ENCODE measurements at places on chromosomes 7 and 10.
A peak's percentile ranks its signal among the peaks of the same experiment; 100 is the strongest.

DNA sequence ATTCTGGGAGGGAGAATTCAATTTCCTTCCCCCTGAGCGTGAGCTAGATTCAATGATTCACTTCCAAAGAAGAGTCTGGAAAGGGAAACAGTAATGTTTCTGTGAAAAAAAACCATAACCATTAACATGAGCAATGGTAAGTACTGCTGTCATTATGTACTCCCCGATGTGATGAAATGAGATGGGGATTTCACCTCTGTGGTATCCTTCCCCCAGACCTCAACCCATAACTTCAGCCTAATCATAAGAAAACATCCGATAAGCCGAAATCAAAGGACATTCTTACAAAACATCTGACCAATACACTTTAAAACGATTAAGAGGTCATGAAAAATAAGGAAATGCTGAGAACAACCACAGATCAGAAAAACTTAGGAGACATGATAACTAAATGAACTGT is 27.2 kb downstream of the EZH2 start:
- DNase-seq: no peak

DNA sequence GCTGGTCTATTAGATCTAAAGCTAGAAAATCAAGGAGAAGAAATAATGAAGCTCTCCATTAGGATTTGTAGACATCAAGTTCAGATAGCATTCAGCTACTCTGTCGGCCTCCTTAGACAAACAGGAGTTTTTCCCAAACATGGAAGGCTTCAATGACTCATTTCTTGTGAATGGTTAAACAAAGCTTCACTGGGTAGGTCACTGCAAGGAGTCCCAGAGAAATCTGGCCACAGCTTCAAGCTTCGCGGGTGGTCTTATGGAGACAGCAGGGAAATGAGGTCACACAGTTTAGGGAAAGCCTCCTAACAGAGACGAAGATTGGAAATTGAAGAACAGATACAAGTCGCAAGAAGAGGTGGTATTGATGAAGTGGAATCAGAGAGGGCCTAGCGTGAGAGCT is 22.6 kb upstream of the LRRC72 start:
- no peak for DNase-seq

DNA sequence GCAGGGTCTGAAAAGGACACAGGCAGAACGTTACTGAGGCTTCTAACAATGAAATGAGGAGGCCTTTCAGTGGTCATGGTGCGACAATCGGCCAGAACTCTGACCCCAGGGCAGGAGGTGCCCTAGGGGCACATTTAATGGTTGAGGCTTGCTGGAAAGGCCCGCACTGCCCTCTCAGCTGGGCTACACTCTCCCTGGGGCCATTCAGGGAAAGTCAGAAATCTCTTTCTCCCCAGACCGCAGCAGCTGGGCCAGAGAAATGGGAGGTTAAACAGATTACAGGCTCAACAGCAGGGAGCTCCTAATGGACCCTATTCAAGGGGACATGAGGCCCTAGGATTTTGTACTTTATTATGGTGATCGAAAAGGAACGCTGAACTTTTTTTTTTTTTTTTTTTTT is 85.6 kb upstream of the FGFR2 start:
- DNase-seq: no peak

- DNase-seq: no peak
Observed at GRCh38 chr7:81031243-81031642, 112.4 kb upstream of the SEMA3C start.

- DNase-seq: no peak
Observed at GRCh38 chr10:70494966-70495365, 16.4 kb downstream of the PALD1 start.

GRCh38 chr10:978826-979421 is 9.3 kb upstream of the GTPBP4 start:
- no peak for DNase-seq

DNA sequence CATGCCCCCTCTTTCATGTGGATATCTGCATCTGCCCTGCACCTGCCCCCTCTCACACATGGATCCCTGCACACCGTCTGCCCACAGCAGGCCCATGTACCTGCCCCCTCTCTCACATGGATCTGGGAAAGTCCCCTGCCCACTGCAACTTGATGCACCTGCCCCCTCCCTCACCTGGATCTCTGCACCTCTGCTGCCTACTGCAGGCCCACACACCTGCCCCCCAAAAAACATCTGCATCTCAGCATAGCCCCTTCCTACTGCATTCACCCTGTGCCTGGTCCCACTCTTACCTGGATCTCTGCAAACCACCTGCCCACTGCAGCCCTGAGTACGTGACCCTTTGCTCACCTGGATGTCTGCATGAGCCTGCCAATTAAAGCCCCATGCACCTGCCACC is 479.8 kb downstream of the PTPRN2 start:
- no peak for DNase-seq

DNA sequence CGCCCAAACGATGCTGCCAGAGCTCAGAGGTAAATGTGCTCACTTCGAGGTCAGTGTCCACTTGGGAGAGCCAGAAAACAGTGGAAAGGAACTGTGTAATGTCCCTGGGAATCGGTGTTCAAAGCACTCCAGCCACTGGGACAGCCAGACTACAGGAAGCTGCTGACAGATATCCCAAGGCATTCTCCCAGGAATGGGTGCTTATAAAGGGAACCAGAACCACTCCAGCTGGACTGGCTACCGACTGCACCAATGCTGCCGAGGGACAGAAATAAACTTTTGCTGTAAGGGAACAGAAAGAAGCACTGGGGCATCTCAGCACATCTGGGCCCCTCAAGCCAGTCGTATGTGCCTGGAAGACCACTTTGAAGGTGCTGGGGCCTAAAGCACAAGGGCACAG is 76.7 kb downstream of the ATXN7L1 start:
- DNase-seq: no peak

GRCh38 chr10:12337453-12338372 is 11.6 kb upstream of the CAMK1D start:
- DNase-seq: no peak

GRCh38 chr7:2497500-2498336 is 21.5 kb upstream of the GRIFIN start:
- DNase-seq: peak; percentile 50

GRCh38 chr7:44448922-44449583 is 41.4 kb downstream of the NUDCD3 start:
- no peak for DNase-seq

GRCh38 chr10:86366033-86366901 is at the start of gene GRID1:
GRID1 (minus strand) TSS chr10:86366795.
- no peak for DNase-seq

DNA sequence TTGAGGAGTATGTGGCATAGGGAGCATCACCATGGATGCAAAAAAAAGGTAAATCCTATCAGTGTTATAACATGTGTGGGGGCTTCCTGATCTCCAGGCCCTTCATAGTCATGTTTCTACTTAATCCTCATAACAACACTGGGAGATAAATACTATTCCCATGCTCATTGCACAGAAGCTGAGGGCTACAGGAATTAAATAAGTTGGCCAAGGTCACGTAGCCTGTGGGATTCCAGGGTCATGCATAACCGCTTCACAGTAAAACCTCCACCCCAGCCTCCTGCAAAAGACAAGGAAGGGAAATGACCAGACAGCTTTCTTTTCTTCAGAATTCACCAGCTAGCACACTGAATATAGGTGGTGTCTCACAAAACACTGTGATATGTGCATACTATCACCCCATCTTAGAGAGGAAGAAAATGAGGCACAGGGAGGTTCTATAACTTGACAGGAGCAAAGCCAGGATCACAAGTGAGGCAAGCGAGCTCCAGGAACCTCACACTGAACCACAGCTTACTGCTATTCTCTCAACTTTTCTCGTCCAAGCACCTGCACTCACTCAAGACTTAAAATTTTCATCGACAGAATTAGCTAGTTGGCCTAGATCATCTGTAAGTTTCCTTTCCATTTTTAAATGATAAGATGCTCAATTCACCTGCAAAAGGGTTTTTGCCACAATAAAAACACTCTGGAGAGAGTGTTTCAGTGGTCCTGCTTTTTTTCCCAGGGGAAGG is 13.4 kb downstream of the JAZF1 start:
- DNase-seq: no peak

DNA sequence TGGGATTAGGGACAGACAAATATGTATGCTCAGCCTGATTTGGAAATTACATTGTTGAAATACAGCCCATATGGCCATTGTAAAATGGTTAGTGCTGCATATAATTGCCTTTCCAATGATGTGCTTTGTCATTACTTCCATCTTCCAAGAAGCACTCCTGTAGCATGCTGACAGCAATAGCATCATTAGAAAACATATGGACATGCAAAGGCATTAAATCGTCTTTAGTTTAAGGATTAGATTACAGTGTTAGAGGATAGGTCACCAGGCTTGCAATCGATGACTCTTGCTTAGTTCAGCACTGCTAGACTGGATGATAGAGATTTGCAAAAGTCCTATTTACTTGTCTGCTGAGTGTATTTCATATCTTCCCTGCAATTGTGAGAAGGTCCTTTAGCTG is 17.4 kb downstream of the AUTS2 start:
- DNase-seq: no peak

GRCh38 chr7:25857376-25858067 is 294.5 kb upstream of the NFE2L3 start:
- peak; percentile 27 for DNase-seq

- peak; percentile 38 for DNase-seq
Observed at GRCh38 chr10:23344241-23344841, at the start of gene C10orf67. C10orf67 (minus strand) TSS chr10:23344797; CDS start chr10:23344774, 23 bp downstream.

DNA sequence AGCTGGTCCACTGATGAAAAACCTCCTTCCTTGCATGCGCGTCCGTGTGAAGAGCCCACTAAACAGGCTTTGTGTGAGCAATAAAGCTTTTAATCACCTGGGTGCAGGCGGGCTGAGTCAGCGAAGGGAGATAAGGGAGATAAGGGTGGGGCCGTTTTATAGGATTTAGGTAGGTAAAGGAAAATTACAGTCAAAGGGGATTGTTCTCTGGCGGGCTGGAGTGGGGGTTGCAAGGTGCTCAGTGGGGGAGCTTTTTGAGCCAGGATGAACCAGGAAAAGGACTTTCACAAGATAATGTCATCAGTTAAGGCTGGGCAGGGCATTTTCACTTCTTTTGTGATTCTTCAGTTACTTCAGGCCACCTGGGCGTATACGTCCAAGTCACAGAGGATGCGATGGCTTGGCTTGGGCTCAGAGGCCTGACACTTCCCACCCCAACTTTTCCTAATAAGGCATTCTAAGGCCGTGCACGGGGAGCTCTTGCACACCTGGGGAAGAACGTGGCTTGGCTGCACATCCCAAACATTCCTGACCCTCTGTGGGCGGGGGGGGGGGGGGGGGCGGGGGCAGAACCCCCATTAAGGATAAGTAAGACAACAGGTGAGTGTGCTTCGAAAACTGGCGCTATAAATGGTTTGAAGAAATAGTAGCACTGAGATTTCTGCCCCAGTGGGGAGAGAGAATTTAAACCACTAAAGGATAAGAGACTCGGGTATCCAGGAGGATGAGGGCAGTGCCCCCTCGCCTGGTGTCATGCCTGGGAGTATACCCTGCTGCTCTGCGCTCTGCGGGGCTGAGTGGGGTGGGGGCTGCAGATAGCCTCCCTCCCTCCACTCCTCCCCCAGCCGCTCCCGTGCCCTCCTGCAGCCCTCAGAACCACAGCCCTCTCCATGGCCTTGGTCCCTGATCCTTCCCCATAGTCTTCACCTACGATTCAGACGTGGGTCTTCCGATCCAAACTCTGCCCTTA is 217.6 kb downstream of the MLLT10 start:
- no peak for DNase-seq

DNA sequence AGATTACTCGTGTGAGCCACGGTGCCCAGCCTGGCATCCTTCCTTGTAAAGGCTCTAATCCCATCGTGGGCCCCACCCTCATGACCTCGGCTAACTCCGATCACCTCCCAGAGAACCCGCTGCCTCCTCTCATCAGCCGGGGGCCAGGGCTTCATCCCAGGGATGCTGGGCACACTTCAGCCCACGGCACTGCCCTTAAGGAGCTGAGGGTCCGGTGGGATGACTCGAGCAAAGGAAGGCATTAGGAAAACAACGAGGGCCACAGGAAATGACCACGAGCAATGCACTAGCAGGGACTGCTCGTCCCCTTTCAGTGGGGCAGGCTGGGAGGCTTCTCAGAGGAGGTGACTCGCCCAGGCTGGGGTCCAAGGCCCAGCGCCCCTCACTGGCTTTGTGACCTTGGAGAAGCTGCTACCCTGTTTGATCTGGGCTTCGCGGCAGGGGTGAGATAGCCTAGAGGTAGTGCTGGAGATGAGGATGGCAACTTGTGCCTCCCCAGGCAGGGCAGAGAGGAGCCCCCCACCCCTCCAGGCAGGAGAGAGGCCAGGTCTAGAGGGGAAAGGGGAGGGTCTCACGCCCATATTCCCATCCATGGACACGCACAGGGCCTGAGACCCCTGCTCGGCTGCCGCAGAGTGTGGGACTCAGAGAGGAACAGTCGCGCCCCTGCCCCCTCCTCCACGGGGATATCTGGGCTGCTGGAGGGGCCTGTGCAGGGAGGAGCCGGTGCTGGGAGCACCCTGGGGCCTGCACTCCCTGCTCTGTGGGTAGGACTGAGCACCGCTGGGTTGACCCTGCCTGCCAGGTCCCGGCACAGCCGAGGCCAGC is 26.8 kb downstream of the ELFN1 start:
- no peak for DNase-seq

DNA sequence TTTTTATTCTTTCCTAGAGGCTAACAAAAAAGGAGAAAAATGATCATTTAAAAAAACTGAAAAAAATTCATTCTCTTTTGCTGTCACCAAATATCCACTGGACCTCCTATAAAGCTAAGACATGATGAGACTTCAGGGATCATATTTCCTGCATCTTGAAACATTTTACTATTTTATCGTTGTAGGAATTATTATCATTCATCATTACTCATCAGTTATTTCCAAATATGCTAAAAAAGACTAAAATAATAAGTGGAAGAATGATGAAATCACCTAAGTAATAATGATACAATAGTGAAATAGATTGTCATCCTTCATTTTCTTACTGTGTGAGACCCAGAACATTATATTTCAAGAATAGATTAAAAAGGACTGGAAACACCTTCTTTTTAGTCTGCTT is 28.3 kb downstream of the TAF3 start:
- no peak for DNase-seq

- no peak for DNase-seq
Observed at GRCh38 chr7:29042824-29043231, 84.7 kb upstream of the TRIL start.

GRCh38 chr7:136685501-136686173 is 182.8 kb upstream of the CHRM2 start:
- no peak for DNase-seq

- no peak for DNase-seq
Observed at GRCh38 chr7:10802011-10802410, 171.7 kb upstream of the PHF14 start.

DNA sequence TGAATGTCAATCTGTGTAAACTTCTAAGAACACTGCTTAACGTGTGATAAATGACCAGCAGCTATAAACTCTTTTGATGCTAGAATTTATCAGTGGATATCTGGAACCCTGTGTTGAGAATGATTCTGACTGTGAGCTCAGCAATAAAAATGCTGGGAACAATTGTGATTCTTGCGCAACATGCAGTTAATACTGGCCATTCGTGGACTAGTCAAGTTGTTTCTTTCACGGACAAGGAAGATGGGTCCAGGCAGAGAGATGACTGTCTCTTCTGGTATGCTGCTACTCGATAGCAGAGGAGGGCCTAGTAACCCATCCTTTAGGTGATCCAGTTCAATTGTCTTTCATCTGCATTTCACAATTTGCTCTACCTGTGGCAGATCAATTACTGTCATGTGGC is 394.8 kb upstream of the IGFBP3 start:
- peak; percentile 36 for DNase-seq

GRCh38 chr10:79491143-79491835 is 21.0 kb upstream of the EIF5AL1 start:
- no peak for DNase-seq

GRCh38 chr7:151226560-151226874 is 488 bp downstream of the ABCF2 start:
- no peak for DNase-seq

Data from HTR-8/SVneo (cell line).